B cell (primary cell): ENCODE measurements at places on chromosomes 3 and 15. TPM values are rescaled to one million over a fixed set of nuclear protein-coding genes. Genes with fewer than 3 reads are reported as not detected.

The ADIPOQ gene
- not detected in 2 replicates for polyA plus RNA-seq

The CSK gene
- 637 and 651 TPM in 2 replicates for polyA plus RNA-seq

The TLNRD1 gene
- polyA plus RNA-seq, result 11.4 and 13.3 TPM in 2 replicates

The NME9 gene
- 0.17 TPM in 1 of 2 replicates, not detected in the other for polyA plus RNA-seq

The FOXB1 gene
- polyA plus RNA-seq, result not detected in 2 replicates

The ADAMTS17 gene
- 0.10 TPM in 1 of 2 replicates, not detected in the other for polyA plus RNA-seq

The COL6A5 gene
- polyA plus RNA-seq, result not detected in 2 replicates

The NKTR gene
- polyA plus RNA-seq, result 58.0 and 106 TPM in 2 replicates

The GAP43 gene
- 0.04 TPM in 1 of 2 replicates, not detected in the other for polyA plus RNA-seq

The GOLGA6L10 gene
- polyA plus RNA-seq, result 0.73 and 2.6 TPM in 2 replicates

The CYP8B1 gene
- polyA plus RNA-seq, result not detected in 2 replicates

The CLRN1 gene
- not detected in 2 replicates for polyA plus RNA-seq

The SV2B gene
- 0.03 TPM in 1 of 2 replicates, not detected in the other for polyA plus RNA-seq

The EIF2B5 gene
- polyA plus RNA-seq, result 73.2 and 77.1 TPM in 2 replicates

The FAM81A gene
- polyA plus RNA-seq, result 2.0 and 7.2 TPM in 2 replicates

The UBR1 gene
- polyA plus RNA-seq, result 9.7 and 14.5 TPM in 2 replicates

The ZNF662 gene
- polyA plus RNA-seq, result 0.12 and 0.22 TPM in 2 replicates

The PLOD2 gene
- polyA plus RNA-seq, result not detected in 2 replicates

The IL16 gene
- 96.1 and 181 TPM in 2 replicates for polyA plus RNA-seq

The NUP210 gene
- polyA plus RNA-seq, result 76.9 and 114 TPM in 2 replicates

The CFAP91 gene
- 0.33 and 0.48 TPM in 2 replicates for polyA plus RNA-seq

The ANKRD63 gene
- not detected in 2 replicates for polyA plus RNA-seq

The POPDC2 gene
- 7.5 and 9.5 TPM in 2 replicates for polyA plus RNA-seq

The RBMS3 gene
- polyA plus RNA-seq, result not detected in 2 replicates

The TMEM207 gene
- polyA plus RNA-seq, result not detected in 2 replicates

The LXN gene
- polyA plus RNA-seq, result 1.4 and 3.2 TPM in 2 replicates

The SAMD7 gene
- polyA plus RNA-seq, result not detected in 2 replicates

The CD80 gene
- 9.3 and 15.0 TPM in 2 replicates for polyA plus RNA-seq

The SKOR1 gene
- 0.37 and 0.84 TPM in 2 replicates for polyA plus RNA-seq

The XXYLT1 gene
- polyA plus RNA-seq, result 1.9 and 2.6 TPM in 2 replicates

The KBTBD13 gene
- polyA plus RNA-seq, result not detected in 2 replicates

The SLC25A26 gene
- 18.4 and 22.3 TPM in 2 replicates for polyA plus RNA-seq

The ASB14 gene
- not detected in 2 replicates for polyA plus RNA-seq

The VEPH1 gene
- polyA plus RNA-seq, result not detected in 2 replicates

The CAMKV gene
- polyA plus RNA-seq, result not detected in 2 replicates

The AADACL2 gene
- not detected in 2 replicates for polyA plus RNA-seq

The TGM4 gene
- polyA plus RNA-seq, result not detected in 2 replicates

The RHCG gene
- not detected in 2 replicates for polyA plus RNA-seq

The SLC24A5 gene
- not detected in 2 replicates for polyA plus RNA-seq

The PPM1L gene
- polyA plus RNA-seq, result 1.1 and 1.4 TPM in 2 replicates

The ADCY5 gene
- polyA plus RNA-seq, result not detected in 2 replicates

The TASOR gene
- 30.9 and 45.1 TPM in 2 replicates for polyA plus RNA-seq

The ITIH1 gene
- polyA plus RNA-seq, result 1.5 and 2.0 TPM in 2 replicates

The MRAS gene
- 0.03 and 0.35 TPM in 2 replicates for polyA plus RNA-seq

The ACAP2 gene
- polyA plus RNA-seq, result 18.6 and 30.9 TPM in 2 replicates

The RLBP1 gene
- not detected in 2 replicates for polyA plus RNA-seq
